ENCODE measurements at places on chromosomes 3 and 15.

GRCh38 chr3:191959876-191960413, 499.0 kb downstream of the PYDC2 start:
- DNase-seq = peak; percentile 65

- no peak for DNase-seq
Observed at GRCh38 chr3:156406393-156406792, 148.5 kb downstream of the SSR3 start.

DNA sequence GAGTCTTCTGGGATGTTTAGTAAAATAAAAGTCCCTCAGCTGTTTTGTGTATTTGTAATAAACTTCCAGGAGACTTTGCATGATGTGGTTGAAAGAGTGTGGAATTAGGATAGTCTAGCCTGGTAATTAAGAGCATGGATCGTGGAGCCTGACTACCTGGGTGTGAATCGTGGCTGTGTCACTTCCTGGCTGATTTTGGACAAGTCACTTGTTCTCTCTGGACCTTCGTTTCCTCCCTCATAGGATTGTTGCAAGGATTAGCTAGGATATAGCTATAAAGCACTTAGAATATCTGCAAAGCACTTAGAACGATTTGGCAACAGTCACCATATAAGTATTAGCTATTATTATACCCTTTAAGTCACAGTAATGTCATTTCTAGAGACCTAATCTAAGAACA, 40.2 kb downstream of the SLMAP start:
- DNase-seq = no peak

GRCh38 chr3:186421946-186422345, 59.9 kb upstream of the DGKG start:
- no peak for DNase-seq

DNA sequence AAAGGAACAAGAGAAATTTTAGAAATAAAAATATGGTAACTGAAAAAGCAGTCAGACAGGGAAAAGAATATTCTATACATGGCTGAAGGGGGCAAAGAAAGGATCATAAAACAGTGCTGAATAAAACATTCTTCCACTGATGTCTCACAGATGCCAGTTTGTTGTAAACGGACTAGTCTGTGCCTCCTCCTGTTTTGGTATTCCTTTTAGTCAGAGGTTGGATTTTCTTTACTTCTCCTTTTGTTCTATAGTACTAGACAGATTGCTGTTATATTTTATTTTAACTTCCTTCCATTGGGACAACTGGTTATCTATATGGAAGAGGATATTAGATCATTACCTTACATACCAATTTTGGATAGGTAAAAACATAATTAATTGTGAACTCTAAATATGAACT, 16.0 kb upstream of the GNB5 start:
- DNase-seq = no peak

DNA sequence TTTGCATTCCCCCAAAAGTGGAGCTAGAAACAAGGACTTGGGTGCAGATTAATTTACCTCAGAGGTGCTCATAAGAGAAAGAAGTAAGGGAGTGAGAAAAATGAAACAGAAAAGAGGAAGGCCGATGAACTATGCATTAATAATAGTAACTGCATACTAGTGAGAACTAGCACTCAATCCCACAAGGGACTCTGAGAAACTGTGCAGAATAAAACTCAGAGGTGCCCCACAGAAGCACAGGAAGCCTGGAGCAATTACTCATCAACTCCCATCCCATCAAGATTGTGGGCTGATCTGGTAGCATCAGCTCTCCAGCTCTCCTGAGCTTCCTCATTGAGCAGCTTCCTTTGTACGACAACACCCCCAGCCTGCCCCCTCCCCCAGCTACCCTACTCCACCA, 50.8 kb downstream of the CLDN18 start:
- DNase-seq = no peak

- no peak for DNase-seq
Observed at GRCh38 chr3:32297366-32297765, 58.9 kb downstream of the CMTM8 start.

DNA sequence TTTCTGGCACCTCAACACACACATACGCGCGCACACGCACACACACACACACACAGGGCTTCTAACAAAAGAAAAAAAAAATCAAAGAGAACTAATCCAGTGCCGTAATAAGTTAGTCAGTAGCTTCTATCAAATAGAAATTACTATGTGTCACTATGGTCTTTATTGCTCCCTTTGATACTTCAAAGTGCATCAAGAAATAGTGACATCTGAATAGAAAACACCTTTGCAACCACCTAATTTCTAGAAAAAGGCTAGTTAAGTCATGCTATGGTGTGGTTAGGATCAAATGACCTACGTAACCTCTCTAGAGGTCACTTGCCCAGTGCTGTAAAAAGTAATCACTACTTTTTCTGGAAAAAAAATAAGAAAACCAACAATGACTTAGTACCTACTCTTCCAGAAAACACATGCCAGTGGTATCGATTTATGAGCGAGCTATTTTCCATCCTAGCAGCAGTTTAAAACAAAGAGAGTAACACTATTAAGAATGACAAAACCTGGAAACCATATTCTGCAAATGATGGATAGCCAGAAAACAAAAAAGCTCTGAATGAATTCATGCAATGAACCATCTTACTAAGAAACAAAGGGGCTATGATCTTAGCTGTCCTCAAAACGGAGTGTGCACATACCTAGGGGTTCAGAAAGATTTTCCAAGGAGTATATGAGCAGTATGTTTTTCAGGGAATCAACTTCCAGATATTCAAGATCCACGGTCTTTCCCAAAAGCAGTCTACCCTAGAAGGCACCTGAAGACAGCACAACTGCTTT, 6.8 kb downstream of the AVEN start:
- DNase-seq = no peak

DNA sequence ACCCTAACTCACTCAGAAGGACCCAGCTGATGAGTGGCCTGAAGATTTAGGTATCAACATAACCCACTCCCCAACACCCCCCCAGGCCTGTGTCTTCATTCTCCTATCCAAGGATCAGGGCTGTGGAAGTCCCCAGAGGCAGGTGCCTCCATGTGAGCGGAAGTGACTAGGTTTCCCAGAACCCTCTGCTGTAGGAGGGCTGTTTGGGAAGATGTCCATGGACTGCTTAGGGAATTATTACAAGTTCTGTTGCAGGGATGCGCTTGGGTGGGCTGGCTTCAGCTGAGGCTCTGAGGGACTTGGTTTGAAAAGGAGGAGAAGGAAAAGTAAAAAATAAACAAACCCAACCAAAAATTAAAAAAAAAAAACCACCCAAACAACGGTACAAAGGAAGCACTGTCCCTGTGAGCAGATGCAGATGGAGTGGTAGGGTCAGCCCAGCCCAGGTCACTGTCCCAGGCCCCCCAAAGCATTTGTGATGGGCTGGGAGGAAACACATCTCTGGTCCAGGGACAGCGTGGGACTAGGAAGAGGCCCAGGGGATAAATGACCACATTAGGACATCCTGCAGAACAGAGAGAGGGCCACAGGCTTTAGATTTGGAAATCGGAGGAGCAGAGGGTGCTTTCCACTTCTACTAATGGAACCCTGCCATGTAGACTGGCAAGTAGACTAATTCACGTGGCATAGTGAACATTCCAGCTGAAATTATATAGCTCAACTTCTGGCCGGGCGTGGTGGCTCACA, 12.2 kb upstream of the APOD start:
- DNase-seq = no peak

DNA sequence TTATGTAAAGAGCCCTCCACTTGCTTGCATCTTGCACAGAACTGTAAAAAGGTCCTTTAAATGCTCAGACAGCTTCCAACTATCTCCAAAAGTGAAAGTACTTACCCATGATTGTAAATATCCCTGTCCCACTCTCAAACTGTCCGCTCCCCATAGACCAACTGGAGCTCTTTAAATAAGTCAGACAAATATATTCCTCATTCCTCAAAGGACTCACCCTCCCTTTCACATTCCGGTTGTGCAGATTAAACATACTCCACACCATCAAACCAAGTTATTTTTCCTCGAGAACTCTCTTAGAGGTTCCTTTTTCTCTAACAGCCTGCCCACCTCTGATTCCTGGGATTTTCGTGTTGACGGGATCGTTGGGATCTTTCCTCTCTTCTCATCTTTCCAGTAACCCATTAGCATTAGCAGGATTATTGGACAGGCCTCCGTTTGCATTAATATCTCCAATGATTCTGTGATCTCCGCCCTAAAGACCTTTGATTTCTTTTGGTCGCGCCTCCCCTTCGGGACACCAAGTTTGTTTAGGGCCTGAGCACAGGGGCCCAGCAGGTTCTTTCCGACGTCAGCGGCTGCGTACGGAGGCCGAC, 763 bp downstream of the GOLGB1 start:
- no peak for DNase-seq

GRCh38 chr3:178284181-178284580, 252.1 kb upstream of the KCNMB2 start:
- peak; percentile 17 for DNase-seq

- DNase-seq = no peak
Observed at GRCh38 chr3:9736831-9737230, 5.3 kb downstream of the BRPF1 start.

DNA sequence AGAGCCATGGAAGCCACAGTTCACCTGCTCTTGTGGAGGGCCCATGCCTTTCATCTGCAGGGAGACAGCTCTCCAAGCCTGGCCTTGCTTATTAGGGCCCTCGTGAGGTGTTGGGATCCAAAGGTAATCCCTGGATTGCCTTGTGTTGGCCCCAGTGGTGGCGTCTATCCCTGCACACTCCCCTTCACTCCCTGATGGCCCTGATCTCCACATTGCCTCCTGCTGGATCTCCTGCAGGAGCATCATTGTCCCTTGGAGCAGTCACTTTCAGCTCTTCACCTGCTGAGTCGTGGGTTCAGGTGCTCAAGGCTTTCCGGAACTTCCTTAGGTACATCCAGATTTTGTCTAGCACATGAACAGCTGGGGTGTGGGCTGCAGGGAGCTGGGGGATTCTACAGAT, 7.0 kb downstream of the PPCDC start:
- DNase-seq = no peak

- no peak for DNase-seq
Observed at GRCh38 chr3:151331696-151332095, 2.3 kb upstream of the P2RY13 start.

DNA sequence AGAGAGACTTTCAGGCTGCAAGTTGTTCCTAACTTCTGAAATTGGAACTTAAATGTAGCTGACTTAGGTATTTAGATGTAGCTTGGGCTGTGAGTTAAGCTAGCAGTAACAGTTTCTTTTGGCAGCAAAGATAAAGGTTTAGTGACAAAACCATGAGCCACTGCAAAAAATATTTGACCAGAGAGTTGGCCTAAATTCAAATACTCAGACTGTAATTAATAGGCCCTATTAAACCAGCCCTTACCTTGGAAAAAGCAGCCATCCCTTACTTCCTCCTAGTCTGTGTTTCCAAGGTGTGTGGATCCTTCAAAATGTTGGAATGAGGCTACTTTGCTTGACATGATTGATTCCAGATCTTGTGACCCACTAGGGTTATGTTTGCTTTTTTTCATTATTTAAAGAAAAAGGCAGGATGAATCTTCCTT, 8.2 kb downstream of the TPM1 start:
- DNase-seq = peak; percentile 78

GRCh38 chr15:31215490-31216214, 111.0 kb upstream of the KLF13 start:
- DNase-seq = peak; percentile 89

- DNase-seq = no peak
Observed at GRCh38 chr15:31499953-31500765, 173.5 kb downstream of the KLF13 start.

GRCh38 chr3:128878556-128879124, 780 bp upstream of the ACAD9 start:
- peak; percentile 21 for DNase-seq

GRCh38 chr3:189621948-189622603, 9.1 kb upstream of the TP63 start:
- DNase-seq = no peak

GRCh38 chr3:45583021-45583851, 11.3 kb upstream of the LIMD1 start:
- DNase-seq = no peak

DNA sequence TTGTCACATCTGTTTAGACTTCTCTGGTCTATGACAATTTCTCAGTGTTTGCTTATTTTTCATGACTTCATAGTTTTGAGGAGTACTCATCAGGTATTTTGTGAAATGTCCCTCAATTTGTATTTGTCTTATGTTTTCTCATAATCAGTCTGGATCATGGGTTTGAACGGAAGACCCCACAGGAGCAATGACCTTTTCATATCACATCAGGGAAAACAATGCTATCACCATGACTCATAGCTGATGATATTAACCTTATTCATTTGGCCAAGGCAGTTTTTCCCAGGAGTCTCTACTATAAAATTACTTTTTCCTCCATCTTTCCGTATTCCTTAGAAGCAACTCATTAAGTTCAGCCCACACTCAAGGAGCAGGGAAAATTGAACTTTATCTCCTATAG, 32.7 kb downstream of the AADACL2 start:
- DNase-seq = peak; percentile 40

- DNase-seq = no peak
Observed at GRCh38 chr3:187036394-187036793, 102.9 kb downstream of the RPL39L start.

DNA sequence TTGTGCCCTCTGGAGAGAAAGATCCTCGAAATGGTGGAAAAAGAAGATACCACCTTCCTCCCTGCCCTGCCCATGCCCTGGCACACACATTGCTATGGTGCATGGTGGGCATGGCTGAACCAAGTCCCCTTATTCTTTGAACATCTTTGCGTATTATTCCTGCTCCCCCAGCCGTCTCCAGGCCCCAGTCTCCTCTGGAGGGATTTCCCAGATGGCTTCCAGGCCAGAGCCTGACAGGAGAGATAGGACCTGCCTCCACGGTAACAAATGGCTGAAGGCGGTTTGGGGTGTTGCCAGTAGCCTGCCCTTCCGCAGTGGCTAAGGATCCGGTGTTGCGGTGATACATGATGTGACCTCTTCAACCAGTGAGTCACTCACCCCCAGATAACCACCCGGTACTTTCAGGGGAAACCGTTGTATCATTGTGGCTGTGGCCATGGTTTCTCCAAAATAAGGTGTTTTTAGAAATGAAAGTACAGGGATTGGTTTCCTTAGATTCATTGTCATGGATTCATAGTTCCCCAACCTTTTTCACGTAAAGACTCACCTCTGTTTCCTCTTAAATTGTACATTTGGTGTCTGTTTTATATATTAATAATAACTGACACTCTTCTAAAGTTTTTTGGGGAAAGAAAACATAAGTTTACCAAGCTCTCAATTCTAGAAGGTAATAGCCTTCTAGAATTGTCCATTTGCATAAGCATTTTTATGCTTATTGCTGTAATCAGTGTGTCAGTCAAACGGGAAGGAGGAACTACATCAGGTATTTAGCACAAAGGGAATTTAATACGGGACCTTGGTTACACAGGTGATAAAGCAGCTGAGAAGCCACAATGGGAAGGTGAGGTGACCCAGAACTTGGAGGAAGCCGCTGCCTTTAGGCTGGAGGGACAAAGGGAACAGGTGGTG, 25.9 kb downstream of the SMAD3 start:
- peak; percentile 95 for DNase-seq

DNA sequence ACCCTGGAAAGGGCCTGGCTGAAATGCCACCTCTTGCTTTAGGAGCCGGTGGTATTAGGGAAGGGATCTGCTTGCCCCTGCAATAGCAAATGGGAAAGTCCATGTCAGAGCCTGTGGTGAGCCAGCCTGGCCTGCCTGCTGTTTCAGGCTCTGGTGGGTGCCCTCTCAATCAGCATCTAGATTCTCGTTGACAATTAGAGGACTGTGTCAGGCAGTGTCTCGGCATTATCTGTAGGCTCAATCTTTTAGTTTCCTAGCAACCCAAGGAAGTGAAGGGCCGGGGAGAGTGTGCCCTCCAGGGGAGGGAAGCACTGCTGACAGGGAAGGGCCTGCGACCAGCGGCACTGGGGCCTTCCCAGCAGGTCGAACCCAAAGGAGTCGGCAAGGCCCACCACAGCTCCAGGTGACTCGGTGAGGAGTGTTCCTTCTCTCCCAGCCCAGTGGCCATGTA, 42.1 kb downstream of the TLE3 start:
- no peak for DNase-seq

GRCh38 chr3:129226374-129226773, 23.0 kb upstream of the COPG1 start:
- peak; percentile 87 for DNase-seq

All from Caki2 (cell line).